HFF-Myc (cell line): ENCODE measurements at places on chromosomes 2 and 18.

DNA sequence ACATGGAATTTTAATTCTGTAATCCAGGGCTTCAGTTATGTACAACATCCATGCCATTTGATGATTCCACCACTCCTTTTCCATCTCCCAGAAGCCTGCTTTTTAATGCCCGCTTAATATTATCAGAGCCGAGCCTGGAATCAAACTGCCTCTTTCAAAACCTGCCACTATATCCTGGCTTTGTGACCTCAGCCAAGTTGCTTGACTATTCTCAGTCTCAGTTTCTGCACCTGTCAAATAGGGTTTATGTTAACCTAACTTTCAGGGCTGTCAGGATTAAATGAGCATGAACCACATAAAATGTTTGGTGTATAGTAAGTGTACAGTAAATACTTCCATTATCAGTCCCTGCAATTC, 108.7 kb downstream of the XRCC5 start:
- no peak for DNase-seq

GRCh38 chr2:157250836-157251235, 6.7 kb upstream of the GALNT5 start:
- no peak for DNase-seq

DNA sequence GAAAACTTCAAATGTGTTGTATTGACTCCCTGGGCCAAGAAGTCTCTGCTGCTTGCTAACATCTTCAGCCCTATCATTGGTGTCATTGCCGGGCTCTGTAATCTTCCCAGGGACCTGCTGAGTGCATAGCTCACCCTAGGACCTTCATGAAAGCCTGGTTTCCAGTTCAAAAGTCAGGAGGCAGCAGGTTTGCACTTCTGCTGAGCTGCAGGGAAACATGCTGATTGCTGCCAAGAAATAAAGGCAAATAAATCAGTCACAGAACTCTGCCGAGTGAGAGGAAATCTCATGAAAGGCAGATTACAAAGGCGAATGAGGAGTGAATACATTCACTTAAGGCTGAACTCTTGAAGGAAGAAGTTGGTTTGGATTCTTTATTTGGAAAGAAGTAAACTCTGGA, 1947.6 kb upstream of the CELF4 start:
- no peak for DNase-seq

GRCh38 chr18:14975431-14975830, 227.5 kb downstream of the ANKRD30B start:
- DNase-seq, result no peak

DNA sequence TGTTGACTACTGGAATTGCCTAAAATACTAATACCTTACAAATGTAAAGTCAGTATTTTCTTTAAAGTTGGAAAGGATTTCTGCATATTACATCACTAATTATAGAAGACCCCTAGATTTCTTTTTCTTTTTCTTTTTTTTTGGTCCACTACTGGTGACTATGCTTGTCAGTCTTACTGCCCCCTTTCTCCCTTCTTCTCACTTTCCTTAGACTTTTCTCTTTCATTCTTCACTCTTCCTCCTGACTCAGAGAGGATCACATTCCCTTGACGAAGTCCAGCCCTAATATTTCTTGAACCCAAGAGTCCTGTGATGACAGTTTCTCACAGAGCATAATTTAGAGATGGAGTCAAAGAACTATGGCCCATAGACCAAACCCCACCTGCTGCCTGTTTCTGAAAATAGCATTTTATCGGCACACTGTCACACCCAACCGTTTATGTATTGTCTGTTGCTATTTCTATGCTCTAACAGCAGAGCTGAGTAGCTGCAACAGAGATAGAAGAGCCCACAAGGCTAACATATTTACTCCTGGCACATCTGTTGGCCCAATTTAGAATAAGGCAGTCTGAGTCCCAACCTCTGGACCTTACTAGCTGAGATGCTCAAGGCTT, 40.6 kb upstream of the RIOK3 start:
- DNase-seq, result no peak

GRCh38 chr2:128028668-128029054, 802 bp upstream of the SAP130 start:
- no peak for DNase-seq

DNA sequence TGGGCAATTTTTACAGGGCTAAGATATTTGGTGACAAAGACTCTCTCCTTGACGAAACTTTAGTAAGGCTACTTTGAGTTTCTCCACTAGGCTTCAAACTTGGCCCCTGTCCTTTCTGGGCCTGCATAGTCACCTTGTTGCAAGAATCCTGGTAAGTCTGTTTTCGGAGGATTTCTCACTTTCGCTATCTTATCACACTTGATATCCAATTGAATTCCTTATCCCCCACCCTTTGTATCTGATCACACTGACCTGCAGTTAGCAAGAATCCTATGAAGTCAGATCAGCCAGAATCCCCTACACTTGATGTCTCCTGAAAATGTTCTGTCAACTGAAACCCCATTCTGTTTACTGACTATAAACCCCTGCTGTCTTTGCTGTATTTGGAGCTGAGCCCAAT, 499.8 kb upstream of the GCFC2 start:
- DNase-seq, result no peak

DNA sequence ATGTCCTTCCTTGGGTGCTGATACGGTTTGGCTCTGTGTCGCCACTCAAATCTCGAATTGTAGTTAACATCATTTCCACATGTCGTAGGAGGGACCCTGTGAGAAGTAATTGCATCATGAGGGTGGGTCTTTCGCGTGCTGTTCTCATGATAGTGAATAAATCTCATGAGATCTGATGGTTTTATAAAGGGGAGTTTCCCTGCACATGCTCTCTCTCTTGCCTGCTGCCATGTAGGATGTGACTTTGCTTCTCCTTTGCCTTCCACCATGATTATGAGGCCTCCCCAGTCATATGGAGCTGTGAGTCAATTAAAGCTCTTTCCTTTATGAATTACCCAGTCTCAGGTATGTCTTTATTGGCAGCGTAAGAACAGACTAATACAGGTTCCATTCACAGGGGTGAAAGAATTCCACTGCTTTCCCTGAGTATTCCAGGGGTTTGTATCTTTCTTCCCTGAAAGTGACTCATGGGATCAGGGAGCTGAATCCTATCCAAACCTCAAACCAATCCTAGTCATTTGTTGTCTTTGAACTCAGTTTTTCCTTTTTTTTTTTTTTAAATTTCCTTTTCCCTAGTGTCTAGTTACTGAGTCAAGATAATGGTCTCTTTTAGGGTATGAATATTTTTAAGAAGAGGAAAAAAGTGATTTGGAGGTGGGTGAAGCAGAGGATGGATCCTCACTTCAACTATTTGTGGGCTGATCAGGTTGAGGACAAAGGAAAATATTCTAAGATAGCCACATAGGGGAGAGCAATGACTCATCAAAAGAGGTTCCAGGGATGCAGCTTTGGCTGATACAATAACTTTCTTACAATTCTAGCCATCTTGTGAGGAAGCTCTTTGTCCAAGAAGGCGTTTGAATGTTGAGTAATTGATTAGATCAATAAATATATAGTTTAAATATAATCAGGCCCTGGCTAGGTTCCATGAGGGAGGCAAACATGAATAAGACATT, 19.5 kb upstream of the KCNE4 start:
- DNase-seq, result no peak

GRCh38 chr2:68428126-68428525, 39.0 kb downstream of the FBXO48 start:
- no peak for DNase-seq

- no peak for DNase-seq
Measured at GRCh38 chr2:17540093-17540812, at the start of gene VSNL1. TSS of gene VSNL1 (plus strand) at chr2:17540696. CDS start at chr2:17592075, 51,379 bp downstream.

- no peak for DNase-seq
Measured at GRCh38 chr2:162581959-162582798, 238.2 kb downstream of the GCA start.
